ENCODE measurements at places on chromosomes 5 and 9.

- peak; percentile 32 for DNase-seq
Measured at GRCh38 chr5:113336975-113337374, 97.8 kb downstream of the TSSK1B start.

GRCh38 chr9:35110327-35110761 is 5.3 kb downstream of the ATOSB start:
- peak; percentile 60 for DNase-seq

- DNase-seq, result no peak
Measured at GRCh38 chr9:92121265-92121664, 6.1 kb upstream of the SPTLC1 start.

DNA sequence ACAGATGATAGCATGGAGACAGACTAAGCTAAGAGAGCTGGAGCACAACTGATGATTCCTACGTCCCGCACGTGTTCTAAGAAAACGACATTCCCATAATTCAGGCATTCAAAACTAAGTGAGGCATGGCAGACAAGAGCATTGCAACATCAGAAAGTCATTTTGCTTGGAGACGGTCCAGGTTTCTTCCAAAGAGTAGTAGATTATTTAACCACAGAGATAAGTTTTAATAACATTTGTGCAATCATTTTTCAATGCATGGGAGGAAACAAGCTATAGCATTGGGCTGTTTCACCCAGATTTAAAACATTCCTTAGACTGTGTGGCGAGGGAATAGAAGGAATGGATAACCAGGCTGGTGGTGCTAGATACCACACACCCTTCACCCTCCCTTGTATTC is 117.2 kb downstream of the APBA1 start:
- no peak for DNase-seq

DNA sequence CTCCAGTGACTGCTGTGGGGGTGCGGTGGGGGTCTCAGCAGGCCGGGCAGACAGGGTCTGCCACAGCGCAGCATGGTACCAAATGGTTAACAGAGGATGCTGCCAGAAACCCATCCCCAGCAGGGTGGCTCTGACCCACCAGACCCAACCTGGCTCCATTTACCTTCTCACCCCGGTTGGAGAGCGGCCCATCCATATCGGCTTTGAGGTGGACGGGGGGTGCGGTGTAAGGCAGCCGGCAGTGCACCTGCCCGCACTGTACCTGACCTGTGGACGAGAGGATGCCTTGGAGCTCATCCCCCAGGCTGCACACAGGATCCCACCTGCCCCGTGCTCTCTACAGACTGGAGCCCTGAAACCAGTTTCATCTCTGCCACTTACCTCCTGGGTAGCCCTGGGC is 19.3 kb downstream of the LHX6 start:
- no peak for DNase-seq

- DNase-seq, result no peak
Measured at GRCh38 chr9:109100543-109101201, 19.1 kb downstream of the TMEM245 start.

GRCh38 chr9:137402746-137403145 is 20.2 kb downstream of the EXD3 start:
- no peak for DNase-seq

GRCh38 chr9:22084336-22085035 is 75.4 kb upstream of the CDKN2B start:
- peak; percentile 53 for DNase-seq

- DNase-seq, result no peak
Measured at GRCh38 chr5:95899829-95900228, 61.8 kb downstream of the ELL2 start.

DNA sequence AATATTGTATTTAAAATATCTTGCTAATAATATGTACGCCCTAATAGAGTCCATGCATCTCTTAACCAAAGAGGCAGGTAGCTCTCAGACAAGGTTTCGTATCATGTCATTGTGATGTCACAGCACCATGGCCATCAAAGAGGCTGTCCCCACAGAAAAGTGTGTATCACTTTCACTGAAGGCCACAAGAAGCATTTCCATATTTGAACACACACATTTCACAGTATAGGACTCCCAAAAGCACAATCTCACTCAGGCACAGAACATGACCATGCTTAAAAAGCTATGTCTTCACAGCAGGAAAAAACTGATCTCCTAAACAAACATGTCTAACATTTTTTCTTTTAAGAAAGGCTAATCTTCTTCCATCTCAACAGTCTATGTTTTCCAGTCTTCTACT is 133.8 kb downstream of the DENND1A start:
- DNase-seq, result no peak

DNA sequence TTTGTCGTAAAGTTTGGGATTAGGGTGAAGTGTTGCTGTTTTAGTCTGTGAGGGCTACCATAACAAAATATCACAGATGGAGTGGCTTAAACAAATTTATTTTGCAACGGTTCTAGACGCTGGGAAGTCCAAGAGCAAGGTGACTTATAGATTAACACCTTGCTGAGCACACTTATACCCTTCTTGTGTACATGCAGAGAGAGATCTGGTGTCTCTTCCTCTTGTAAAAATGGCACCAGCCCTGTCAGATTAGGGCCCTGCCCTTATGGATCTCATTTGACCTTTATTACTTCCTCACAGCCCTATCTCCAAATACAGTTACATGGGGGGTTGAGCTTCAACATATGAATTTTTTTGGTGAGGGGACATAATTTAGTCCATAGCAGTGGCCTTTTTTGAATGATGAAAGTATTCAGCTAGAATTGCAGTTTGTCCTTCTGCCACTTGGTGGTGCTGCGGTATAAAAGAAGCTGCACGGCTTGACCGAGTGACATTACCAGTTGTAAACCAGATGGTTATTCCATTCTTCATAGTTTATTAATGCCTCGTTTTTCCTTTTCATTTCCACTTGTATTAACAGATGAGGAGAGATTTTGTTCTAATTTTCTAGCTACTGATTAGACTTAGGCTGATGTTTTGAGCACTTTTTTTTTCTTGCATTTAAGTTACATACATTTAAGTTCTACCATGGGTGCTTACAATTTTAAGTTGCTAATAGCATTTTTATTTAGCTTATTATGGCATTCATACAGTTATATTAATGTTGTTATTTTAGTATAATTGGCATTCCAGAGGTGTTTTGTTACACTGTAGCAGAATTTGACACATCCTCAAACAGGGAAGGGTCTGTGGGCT is 19.4 kb downstream of the DCP2 start:
- DNase-seq, result peak; percentile 59

DNA sequence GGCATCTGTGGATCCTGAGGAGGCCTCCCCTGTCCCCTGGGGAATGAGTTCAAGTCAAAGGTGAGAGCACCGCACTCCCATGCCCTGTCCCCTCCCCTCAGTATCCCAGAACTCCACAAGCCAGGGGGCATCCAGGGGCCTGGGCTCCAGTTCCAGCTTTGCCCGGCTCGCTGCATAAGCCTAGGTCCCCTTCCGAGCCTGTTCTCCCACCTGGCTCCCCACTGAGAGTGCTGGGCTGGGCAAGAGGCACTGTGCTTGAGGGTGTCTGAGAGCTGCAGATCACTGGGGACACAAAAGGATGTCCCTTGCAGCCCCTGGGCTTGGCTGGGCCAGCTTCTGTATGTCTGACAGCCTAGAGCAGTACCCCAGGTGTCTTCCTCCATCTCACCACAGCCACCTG is 4.6 kb downstream of the DOK3 start:
- DNase-seq, result no peak

DNA sequence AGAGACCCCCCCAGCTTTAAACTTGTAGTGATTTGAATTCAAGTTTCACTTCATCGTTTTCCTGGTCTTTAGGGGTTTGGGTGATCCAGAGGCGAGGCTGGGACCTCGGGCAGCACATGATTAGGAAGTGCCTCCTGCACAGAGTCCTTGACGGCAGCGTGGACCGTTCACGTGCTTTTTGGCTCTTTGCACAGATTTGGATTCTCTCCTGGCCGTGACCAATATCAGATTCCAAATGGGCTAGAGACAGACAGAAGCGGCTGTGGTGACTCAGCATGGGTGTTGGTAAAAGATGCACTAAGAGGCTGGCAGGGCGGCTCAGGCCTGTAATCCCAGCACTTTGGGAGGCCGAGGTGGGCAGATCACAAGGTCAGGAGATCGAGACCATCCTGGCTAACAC is 117.2 kb upstream of the CACNA1B start:
- no peak for DNase-seq

GRCh38 chr5:150155258-150156026 is at the start of gene PDGFRB:
PDGFRB (minus strand) TSS chr5:150155845; CDS start chr5:150137047, 18,798 bp downstream.
- peak; percentile 90 for DNase-seq

DNA sequence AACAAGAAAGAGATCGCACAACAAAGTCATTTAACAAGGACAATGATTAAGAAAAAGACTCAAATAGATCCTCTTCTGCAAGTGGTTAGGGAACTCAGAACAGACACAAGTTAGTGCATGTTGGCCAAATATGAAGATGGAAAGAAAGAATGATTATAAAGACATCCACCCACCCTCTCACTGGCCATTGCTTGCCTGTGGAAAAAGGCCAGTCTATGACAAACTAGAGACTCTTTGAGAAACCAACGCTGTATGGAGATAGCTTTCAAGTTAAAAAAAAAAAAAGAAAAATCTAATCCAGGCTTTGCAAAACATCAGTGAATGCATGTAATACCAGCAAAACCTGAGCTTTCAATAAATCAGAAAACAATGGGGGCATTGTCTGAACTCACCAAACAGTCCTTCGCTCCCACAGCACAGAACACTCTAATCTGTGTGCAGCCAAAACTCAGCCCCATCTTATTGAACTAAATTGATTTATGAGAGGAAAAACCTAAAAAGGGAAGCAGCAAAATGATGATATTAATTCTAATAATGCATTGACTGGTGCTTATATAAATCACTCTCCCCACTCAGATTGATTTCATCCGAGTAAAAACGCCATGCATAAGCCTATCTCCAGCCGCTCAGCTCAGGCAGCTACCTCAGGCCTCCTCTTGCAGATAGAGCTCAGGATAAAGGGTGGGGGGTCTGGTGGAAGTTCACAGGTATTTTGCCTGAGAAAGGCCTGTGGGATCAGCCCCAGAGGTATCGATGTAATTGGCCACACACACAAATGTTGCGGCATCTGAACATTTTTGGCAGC is 547.1 kb downstream of the CCDC171 start:
- no peak for DNase-seq

DNA sequence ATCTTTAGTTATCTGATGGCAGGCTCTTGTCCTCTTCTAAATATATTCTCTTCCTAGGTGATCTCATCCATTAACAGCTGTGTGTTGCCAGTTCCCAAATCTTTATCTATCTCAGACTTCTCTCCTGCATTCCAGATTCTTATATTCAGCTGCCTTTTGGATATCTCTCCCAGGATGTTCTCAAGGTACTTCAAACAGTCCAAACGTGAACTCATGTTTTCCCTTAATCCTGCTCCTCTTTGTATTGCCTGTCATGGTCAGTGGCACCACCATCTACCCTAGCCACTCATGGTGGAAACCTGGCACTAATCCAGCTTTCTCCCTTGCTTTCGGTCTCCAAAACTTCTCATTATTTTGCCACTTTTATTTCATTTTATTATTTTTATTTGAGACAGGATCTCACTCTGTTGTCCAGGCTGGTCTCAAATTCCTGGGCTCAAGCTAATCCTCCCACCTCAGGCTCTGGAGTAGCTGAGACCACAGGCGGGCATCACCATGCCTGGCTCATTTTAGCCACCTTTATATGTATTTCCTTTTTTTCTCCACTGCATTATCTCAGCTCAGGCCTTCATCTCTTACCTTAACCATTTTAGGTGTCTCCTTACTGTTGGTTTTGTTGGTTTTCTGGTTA is 3.8 kb downstream of the ZFYVE16 start:
- no peak for DNase-seq

DNA sequence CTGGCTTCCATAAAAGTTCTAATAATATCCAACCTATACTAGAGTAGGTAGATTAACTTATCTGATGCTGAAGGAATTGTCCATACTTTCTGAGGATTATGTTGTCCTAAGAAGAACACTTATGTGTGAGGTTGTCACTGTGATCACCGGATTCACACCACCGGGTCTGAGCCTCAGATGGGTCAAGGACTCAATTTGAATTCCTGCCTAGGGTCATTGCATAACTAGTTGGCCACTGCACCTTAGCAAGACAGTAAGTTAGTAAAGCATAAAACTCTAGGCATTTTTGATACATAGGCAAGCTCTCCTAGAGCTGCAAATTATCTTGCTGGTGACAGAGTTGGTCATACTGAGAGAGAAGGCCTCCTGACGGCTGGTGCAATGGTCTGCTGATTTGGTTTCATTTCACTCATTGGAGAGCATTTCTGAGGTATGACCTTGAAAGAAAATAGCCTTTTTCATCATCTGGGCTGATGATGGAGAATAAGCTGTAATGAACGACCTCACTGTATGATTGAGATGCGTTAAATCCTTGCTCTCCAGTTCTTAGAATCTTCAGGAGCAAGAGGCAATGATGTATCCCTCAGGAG is 72.0 kb upstream of the CKMT2 start:
- DNase-seq, result no peak

- DNase-seq, result no peak
Measured at GRCh38 chr9:138025908-138026307, 148.3 kb downstream of the CACNA1B start.

DNA sequence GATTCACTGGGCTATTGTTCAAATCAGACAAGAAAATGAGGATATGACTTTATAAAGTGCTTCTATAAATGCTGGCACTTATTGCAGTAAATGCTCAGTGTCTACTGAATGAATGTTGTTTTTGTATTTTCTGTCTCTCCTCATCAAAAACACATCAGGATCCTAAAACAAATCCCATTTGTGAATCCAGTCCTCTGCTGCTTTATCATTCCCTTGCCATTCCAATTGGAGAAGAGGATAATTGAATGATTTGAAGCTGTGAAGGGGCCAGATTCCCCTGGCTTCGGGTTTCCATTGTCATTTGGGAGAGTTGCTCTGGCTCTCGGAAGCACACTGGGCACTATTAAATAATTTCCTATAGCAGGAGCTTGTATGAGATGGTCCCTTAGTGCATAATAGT is 666.8 kb downstream of the ACTL7B start:
- no peak for DNase-seq

DNA sequence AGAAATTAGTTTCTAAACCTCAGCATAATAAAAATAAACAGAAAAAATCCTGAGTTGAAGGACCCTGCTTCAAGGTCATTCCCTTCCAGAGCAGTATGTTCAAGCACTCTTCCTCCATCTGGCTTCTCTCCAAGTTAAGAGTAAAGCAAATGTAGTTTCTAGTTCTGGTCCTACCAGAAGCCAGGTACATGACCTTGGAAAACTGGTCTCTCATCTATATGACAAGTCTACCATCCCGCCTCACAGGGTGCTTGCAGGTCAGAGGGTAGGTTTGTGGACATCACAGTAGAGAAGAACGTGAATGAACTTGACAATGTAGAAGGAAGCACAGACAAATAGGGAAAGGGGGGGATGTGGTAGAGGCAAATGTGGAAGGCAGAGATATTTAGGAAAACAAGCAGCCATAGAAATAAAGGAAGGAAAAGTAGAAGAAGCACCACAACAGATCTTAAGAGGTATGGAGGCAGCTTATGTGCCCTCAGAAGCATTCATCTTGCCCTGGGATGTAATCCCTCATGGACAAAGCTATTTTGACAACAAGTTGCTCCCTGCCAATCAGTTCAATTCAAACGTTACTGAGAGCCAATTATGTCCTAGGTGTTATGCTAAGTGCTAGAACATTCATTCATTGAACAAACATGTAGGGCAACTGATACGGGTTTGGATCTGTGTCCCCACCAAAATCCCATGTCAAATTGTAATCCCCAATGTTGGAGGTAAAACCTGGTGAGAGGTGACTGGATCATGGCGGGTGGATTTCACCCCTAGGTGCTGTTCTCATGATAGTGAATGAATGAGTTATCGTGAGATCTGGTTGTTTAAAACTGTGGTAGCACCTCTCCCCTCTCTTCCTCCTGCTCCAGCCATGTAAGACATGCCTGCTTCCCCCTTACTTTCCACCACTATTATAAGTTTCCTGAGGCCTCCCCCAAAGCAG is 23.7 kb upstream of the CTNNAL1 start:
- DNase-seq, result no peak

GRCh38 chr5:42502613-42503470 is 79.6 kb downstream of the GHR start:
- no peak for DNase-seq
